ENCODE measurements at places on chromosomes 1 and 21.

DNA sequence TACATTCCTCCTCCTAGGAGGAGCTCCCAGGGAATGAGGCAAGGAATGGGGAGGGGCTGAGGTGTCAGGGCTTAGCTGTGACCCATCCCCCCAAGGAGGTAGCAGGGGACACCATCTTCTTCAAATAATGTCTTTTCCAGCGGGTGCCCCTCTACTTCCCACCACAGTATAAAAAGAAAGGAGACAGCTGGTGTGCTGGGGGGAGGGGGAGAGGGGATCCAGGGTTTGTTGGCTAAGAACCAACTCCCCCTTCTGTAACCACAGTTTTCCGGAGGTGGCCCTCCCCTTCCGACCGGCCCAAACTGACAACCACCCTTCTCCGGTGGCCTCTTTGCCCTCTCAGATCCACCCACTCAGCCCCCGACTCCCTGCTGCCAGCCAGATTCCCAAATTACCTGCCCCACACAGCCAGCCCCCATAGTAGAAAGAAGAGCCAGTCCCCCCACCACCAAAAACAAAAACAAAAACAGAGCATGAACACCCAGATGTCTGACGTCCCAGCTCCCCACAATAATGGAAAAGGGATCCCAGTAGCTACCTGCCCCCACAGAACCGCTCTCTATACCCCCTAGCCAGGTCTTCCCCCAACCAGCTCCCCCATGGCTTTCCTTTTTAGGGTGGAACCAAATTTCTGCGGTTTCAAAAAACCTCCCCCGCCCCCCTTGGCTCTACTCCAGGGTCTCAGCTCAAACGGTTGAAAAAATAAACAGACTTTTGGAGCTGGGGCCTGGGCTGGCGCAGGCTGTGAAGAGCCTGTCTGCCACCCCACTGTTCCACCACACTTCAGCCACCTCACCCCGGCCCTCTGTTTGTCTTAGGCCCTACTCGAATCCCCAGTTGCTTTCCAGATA lies 2.1 kb downstream of the ARHGEF2 start:
- peak; percentile 57 for DNase-seq

DNA sequence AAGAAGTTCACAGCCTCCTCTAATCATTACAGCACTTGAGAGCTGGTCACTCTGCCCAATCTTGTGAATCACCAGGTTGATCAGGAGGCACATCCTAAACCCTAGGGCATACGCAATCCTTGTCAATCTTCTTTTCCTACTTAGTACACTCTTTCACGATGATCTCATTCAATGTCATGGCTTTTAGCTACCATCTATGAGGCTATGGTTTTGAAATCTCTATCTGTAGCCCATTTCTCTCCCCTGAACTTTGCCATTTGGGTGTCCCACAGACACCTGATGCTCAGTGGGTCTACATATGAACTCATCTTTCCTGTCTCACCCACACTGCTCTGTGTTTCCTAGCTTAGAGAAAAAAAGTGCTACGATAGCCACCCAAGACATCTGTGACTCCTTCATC lies 1.9 kb upstream of the MED18 start:
- no peak for DNase-seq

DNA sequence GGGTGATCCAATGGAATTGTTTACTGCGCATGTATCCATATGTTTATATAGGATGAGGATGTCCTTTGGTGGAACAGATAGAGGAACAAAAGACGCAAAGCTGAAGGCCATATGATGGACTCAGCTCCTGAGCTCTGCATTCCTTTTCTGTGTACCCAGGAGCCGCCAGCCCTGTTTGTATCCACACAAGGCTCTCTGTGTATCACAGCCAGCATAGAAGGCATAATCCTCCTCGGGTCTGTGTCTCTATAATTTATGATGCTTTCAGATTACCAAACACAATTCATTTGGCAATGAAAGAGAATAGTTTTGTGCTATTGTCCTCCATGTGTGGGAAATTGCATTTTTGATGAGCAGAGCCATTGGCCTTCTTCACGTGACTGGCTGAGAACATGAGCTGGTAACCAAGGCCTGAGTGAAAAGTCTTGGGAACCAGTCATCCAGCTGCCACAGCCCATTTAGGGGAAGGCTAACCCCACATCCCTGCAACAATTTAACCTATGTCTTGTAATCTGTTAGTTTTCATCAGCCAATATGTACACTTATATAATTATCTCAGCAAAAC lies 119.2 kb downstream of the PBX1 start:
- no peak for DNase-seq

GRCh38 chr1:53110370-53111072 lies 31.9 kb downstream of the SLC1A7 start:
- DNase-seq, result no peak

GRCh38 chr1:153598309-153599172 lies 14.4 kb downstream of the S100A16 start:
- no peak for DNase-seq

DNA sequence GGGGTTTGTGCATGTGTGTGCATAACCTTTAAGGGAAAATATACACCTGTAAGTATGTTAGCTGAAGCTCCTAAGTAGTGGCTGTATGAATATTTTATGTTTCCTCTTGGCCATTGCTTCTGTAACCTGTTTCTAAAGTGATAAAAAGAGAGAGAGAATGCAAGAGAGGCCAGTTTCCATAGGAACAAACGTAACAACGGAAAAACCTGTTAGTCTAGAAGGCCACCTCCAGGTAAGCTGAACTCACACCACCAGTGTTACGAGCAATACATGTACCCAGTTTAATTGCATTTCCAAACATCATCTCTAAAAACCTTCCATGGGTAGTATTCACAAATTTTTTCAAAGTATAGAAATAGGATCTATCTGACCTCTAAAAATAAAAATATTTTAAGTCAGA lies 63.1 kb downstream of the PLPPR4 start:
- no peak for DNase-seq

- DNase-seq, result no peak
Measured at GRCh38 chr1:203442821-203443220, 32.8 kb upstream of the PRELP start.

- no peak for DNase-seq
Measured at GRCh38 chr1:67957066-67957465, 93.4 kb downstream of the DIRAS3 start.

DNA sequence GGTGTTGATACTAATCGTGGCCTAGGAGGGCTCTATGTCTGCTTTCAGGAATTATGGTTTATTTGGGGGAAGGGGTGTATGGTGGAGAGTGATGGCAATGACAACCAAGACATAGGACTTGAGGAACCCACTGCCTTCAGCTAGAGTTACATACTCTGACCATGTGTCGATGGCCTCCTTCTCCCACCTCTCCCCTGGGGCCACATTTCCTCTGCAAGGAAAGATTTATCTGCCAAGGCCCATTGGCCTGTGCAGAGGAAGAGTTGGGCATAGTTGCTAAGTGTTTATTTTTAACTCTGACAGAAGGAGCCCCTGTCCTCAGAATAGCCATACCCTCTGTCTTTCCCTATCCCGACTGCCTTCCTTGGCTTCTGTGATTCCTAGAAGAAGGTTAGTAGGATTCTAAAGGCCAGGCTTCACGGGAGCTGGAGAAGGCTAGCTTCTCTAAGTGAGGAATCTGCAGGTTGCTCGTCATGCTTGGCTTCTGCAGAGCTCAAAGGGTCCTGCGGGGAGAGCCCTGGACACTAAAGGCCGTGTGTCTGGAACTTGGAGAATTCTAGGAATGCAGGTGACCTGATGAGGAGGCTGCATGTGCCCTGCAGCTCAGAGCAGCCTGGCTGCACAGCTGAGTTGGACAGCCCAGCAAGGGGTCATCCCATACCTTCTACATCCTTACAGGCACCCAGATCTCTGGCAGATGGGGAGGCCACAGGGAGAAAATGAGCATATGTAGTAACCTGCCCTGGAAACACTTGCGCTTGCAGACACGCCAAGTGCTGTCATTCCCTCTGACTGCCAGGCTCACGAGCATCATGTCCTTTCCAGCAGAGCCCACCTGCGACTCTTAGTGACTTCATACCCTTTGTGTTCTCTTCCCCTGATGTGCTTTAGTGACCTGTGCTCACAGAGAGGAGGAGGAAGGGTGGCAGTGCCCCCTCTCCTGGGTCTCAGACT lies 9.7 kb downstream of the MAPKAPK2 start:
- no peak for DNase-seq

GRCh38 chr21:45258466-45258865 lies 29.2 kb downstream of the POFUT2 start:
- no peak for DNase-seq

DNA sequence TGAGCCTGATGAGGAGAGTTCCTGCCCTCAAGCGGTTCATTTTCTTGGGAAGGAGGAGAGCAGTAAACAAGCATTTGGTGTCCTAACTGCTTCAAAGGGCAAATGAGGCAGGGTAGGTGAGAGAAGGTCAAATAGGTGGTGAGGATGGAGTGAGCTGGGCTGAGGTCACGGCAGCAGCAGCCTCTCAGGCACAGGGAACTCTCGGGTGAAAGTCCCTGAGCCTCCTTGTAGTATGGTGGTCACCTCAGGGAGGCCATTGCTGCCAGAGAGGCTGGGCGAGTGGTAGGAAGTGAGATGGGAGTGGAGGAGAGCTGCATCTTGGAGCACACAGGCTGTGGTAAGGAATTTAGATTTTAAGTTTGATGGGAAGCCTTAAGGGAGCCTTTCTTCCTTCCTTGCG lies 4.0 kb downstream of the ADARB1 start:
- no peak for DNase-seq

DNA sequence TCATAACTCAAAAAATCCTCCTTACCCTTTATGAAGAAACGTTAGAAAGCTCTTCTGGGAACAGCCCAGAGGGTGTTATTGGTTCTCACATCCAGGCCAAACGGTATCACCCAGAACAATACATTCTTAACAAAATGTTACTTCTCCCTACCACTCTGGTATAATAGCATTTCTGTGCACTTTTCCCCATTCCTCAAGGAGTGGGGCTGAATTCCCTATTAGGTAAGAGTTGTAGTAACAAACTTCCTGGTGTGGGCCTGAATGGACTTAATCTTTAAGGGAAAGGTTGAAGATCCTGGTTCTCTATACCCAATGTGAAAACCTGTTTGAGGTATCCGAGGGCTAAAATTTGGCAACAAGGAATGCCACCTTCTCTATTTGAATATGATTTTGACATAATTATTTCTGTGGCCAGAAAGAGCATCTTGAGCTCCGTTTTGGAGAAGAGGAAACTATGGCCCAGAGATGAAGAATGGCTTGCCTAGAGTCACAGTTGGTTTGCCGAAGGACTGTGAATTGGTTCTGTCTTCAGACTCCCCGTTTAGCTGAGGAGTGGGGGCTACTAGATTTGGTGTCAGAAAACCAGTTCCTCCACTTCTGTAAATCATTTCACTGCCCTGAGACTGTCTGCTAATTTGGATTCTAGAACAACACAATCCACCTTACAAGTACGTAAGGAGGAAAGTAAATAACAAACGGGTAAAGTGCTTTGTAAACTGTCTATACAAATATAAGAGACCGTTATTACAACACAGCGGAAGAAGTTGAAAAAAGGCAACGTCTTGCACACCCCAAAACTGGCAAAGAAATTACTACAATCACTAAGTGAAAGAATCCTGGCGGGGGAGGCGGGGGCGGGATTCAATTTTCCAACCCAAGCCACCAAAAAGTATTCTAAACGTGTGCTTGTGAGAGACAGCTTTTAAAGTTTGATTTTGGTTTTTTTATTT lies 2.3 kb downstream of the ANP32E start:
- DNase-seq, result peak; percentile 71

DNA sequence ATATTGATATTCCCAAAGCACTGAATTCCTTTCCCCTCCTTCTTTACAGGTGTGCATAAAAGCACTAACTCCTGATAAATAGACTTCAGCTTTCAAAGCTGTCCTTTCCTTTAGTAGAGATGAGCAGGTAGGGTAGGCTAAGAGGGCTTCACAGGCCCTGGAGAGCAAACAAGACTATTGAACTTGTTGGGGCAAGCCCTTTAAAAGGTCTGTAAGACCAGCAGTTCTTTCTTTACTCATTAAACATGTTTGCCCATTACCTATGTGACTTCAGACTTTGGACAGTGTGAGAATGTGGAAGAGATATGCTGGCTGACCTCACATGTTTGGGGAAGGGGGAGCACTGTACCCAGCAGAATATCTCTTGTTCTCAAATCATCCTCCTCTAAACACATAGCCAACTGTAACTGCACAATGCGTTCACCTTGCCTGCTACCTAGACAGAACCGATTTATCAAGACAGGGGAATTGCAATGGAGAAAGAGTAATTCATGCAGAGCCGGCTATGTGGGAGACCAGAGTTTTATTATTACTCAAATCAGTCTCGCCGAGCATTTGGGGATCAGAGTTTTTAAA lies 27.1 kb upstream of the HAO2 start:
- DNase-seq, result no peak

GRCh38 chr1:39800471-39800835 lies 11.8 kb upstream of the BMP8B start:
- no peak for DNase-seq

DNA sequence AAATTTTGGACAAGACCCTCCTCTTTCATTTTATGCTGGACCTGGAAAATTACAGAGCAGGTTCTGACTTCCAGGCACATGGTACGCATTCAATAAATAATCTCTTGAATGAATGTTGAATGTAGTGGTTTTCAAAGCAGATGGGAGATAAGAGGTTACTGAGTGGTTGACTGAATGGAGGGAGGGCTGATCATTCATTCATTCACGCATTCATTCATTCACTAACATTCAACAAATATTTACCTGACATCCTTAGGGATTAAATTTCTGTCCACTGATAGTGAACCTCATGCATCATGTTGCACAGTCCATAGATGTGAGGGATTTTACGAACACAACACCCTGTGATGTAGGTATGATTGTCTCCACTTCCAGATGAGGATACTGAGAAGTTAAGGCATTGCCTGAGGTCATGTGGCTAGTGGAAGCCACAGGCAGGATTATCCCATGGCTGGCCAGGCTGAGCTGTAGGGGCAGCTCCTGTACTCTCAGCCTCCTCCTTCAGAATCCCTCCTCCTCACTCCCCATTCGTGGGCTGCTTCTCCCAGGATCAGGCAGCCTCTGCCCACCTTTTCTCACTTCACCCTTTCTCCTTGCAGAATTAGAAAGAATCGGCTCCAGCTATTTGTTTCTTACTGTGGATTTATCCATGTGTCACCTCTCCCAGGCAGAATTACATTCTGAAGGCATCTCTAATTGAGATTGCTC lies 48.4 kb upstream of the ATP5PO start:
- no peak for DNase-seq

DNA sequence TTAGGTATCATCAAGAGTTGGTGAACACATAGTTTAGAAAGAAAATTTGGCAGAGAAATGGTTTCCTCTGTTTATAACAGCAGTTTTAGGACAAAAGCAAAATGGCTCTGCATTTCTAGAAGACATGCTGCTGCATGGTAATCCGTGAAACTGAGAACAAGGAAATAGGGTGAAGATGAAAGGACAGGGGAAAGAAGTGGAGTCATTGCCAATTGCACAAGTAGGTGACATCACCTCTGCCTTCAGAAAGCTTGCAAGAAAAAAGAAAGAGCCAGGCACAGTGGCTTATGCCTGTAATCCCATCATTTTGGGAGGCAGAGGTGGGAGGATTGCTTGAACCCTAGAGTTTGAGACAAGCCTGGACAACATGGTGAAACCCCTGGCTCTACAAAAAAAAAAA lies 217.6 kb downstream of the LMX1A start:
- DNase-seq, result no peak

GRCh38 chr21:45330075-45330781 lies 42.5 kb upstream of the POFUT2 start:
- no peak for DNase-seq
